ENCODE measurements at places on chromosomes 11 and 22.

DNA sequence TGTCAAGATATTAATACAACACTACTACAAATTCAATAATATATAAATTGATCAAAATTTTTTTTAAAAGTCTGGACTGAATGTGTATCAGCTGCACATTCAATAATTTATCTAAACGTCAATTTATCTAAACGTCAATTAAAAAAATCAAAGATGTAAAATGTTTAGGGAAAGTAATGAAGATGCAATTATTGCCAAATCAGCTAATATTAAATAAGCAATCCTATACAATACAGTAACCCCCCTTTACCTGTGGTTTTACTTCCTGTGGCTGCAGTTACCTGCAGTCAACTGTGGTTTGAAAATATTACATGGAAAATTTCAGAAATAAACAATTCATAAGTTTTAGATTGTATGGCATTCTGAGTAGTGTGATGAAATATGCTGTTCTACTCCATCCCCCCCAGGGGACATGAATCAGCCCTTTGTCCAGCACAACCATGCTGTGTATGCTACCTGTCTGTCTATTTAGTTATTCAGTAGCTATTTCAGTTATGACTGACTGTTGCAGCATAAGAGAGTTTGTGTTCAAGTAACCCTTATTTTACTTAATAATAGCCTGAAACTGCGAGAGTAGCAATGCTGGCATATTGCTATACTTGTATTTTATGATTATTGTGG lies 72.2 kb downstream of the CWF19L2 start:
- DNase-seq = no peak

- no peak for DNase-seq
Observed at GRCh38 chr11:102272047-102272824, 45.0 kb upstream of the BIRC3 start.

GRCh38 chr11:116505298-116506262 lies 267.2 kb downstream of the BUD13 start:
- DNase-seq = no peak

GRCh38 chr11:3817181-3817800 lies 8.9 kb downstream of the PGAP2 start:
- no peak for DNase-seq

DNA sequence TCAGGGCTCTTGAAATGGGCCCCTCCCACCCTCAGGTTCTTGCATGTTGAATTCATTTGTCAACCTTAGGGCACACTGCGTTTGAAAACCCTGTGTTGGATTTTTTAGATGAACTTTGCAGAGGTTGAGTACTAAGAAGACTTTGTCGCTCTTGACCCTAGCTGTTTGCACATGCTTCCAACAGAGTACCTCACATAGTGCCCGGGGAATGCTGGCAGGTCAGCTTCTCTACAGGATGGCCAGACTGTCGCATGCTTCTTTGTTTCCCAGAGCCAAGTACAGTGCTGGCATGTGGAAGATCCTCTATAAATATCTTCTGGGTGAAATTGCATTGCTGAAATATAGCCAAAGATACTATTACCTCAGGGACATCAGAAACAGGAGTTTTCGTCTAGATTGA lies 59.9 kb downstream of the FAT3 start:
- DNase-seq = no peak

DNA sequence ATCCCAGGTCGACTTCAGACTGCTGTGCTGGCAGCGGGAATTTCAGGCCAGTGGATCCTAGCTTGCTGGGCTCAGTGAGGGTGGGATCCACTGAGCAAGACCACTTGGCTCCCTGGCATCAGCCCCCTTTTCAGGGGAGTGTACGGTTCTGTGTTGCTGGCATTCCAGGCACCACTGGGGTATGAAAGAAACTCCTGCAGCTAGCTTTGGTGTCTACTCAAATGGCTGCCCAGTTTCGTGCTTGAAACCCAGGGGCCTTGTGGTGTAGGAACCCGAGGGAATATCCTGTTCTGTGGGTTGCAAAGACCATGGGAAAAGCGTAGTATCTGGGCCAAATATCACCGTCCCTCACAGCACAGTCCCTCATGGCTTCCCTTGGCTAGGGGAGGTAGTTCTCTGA lies 254.8 kb downstream of the GRIK4 start:
- no peak for DNase-seq

DNA sequence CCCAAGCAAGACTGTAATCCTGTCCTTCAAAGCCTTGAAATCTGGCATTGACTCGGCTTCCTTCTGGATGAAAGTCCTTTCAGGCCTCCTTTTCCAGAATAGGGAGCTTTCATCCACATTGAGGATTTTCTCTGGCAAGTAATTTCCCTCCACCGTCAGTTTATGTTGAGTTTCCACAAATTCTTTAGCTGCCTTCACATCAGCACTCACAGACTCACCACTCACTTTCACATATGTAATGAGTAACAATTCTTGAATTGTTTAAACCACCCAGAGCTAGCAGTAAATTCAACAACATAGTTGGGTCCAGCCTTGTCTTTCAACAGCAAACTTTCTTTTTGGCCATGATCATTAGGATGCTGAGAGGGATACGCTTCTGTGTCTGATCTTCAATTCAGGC lies 84.3 kb upstream of the PRDM11 start:
- no peak for DNase-seq

GRCh38 chr22:26906464-26906863 lies 249.1 kb downstream of the MIAT start:
- DNase-seq = no peak

DNA sequence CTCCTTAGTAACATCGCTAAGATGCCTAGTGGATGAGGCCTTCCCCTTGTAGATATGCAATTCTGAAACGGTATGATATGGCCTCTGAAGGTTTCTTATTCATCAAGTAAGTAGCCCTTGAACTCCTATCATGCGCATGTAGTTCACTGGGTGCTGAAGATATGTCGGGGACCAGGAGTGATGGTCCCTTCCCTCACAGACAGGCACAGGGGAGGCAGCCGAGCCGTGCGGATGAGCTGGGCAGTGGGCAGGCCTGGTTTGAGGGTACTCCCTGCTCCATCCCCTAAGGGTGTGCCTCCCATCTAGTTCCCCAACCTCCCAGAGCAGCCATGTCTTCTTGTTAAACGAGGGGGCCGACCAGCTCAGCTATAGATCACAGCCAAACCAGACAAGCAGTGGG lies 40.1 kb downstream of the TP53I11 start:
- DNase-seq = no peak

- DNase-seq = no peak
Observed at GRCh38 chr11:107704451-107704850, 7.4 kb downstream of the SLN start.

DNA sequence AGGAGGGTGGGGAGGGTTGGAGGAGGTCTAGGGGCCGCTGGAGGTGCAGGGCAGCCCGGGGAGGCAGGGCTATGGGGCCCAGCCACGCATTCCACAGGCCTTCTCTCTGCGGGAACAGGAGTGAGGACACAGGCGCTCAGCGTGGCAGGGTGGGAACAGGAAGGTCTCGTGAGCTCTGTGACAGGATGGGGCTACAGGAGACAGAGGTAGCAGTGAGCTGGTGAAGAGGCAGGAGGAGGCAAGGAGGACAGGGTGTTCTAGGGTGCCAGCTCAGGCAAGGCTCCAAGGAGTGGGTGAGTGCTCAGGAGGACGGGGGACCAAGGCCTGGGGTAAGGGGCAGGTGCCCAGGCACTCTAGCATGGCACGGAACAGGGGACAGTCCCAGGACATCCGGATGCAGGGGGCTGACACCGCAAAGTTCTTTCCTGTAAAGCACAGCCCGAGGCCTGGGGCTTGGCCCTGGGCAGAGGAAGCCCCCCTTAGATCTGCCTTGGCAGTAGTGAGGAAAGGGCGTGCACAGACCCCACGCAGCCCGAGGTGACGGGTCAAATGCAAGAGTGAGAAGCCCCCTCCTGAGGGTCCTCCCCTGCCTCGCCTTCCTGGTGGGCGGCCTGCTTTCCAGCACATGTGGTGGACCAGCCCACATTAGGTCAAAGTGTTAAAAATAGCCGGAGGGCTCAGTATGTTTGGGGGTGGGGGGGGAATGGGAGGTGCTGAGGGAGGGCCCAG lies 4.7 kb upstream of the NEAT1 start:
- no peak for DNase-seq

- no peak for DNase-seq
Observed at GRCh38 chr22:36052505-36052941, 23.9 kb upstream of the RBFOX2 start.

DNA sequence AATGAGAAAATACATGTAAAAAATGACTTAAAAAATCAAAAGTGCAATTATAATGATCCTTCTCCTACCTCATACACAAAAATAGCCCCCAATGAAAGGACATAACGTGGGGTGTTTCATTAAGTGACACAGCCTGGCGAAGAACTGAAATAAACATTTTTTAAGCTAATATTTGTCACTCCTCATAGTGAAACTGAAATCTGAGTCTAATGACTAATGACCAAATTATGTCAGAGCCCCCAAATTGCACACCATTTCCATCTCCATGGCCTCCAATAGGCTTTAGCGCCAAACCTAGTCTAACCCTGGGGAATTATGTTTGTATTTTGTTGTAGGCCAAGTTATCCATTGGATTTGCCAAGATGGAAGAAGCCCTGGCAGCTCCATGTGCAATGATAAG lies 119.1 kb downstream of the WT1 start:
- DNase-seq = no peak

DNA sequence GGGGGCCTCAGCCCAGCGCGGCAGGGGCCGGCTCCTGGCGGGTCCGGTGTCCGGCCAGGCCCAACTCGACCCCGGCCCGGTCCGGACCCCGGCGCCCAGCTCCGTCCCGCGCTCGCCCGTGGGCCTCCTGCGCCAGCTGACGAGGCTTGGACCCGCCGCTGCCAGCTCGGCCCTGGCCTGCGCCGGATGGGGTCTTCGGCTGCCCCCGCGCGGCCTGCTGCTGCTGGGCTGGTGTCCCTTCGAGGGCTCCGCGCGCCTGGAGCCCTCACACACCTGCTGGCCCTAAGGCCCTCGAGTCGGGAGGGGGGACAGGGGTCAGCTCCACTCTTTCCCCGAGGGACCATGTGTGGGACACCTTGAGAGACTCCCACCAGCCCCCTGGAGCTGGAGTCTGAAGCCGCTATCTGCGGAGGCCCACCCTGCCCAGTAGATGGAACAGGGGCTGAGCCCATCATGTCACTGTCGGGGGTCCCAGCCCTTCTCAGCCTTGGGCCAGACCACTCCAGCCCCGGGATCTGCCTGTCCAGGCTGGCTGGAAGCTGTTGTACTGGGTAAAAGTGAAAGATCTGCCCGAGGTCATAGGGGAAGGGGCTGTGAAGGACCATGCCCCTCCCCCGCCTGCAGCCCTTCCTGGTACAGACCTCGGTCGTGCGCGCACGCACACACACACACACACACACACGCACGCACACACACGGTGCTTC lies 768 bp upstream of the CDKN1C start:
- DNase-seq = no peak

GRCh38 chr11:16160146-16160545 lies 196.2 kb downstream of the SOX6 start:
- no peak for DNase-seq

- no peak for DNase-seq
Observed at GRCh38 chr11:118473537-118473936, 37.2 kb downstream of the KMT2A start.

DNA sequence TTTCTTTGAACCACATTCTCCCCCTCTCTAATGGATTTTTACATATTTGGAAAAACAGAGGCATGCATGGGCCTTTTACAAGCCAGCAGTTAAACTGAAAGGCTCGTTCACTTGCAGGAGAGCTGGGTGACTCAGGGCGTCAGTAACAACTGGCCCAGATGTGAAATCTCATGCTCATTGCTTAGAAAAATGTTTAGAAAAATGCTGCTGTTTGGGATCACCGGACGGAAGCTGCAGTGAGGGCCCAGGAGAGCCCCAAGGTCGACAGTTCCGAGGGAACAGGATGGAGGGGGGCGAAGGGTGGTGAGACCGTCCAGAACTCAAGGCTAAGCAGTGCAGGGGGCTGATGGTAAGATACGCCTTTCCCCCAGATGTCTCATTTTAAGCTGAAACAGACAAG lies 41.7 kb upstream of the SMTN start:
- no peak for DNase-seq

GRCh38 chr11:70578831-70579230 lies 180.5 kb downstream of the CTTN start:
- no peak for DNase-seq

DNA sequence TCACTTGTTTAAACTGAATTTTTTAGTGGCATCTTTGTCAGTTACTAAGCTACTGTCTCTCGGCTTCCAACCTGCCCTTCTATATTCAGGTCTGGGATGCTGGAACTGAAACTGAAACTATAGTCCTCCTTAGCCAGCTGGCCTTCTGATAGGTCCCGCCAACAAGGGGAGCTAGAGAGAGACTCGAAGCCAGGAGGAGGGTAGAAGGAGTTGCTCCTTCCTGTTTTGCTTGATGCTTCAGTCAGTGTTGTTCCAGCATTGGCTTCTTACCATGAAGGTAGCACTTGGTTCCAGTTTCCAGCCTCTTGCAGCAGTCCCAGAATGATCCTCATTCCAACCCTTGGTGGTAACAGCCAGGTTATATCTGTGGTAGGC lies 32.9 kb upstream of the HORMAD2 start:
- DNase-seq = no peak

- DNase-seq = peak; percentile 4
Observed at GRCh38 chr11:1640076-1640946, 10.7 kb downstream of the KRTAP5-5 start.

DNA sequence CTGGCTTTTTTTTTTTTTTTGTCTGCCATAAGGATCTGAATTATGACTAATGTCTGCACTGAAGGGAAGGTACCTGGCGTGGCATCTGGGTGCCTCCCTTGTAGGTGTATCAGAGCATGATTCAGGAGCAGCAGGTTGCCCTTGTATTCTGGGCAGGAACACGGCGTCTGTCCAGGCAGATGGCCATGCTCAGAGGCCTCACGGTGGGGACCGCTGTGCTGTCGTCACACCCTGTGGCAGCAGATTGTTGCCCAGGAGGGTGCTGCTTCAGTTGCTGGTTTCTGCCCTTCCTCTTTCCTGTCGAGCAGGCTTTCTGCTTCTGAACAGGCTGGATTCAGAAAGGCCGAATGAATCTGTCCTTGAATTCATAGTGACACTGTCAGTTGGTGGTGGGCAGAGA lies 11.0 kb downstream of the ZNRF3 start:
- no peak for DNase-seq

GRCh38 chr11:128527046-128527445 lies 60.3 kb downstream of the ETS1 start:
- DNase-seq = no peak

DNA sequence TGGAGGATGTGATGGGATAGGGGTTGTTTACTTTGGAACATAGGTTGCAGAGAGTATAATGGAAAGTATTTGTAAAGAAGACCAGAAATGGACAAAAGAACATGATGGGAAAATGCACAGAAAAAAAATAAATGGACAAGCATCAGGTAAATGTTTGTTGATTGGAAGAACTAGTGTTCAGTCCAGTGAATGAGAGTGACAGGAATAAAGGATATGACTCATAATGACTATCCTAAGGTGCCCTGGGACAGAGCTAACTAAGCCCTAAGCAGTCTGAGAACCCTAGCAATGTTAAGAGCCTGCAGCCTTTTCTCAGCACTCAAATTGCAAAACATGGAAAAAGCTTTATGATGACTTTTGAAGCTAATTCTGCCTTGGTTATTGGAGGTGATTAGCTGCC lies 732.8 kb upstream of the ANO5 start:
- no peak for DNase-seq

DNA sequence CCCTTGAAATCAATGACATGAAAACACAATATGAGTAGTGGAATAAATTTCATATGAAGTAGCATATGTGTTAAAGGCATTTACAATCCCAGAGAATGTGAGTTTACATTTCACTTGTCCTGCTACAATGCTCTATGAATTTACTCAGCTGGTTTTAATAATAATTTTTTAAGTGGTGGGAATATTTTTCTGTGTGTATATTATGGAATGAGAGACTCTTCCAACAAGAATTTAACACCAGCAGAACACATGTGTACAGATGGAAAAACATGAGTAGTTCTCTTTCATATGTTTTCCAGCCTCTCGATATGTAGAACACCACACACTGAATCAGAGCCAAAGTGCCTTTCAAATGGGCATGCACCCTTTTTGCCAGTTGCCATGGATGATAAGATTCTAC lies 170.4 kb downstream of the MAML2 start:
- no peak for DNase-seq

All from stimulated activated naive CD4-positive, alpha-beta T cell treated with Interleukin-2 at 50 U/mL for 16 hours (primary cell).